Lung microvascular endothelial cell (primary cell): ENCODE measurements at places on chromosomes 12 and 14.

- no peak for DNase-seq
These were observed 9.7 kb downstream of the KRT1 start for GRCh38 chr12:52670506-52670905.

DNA sequence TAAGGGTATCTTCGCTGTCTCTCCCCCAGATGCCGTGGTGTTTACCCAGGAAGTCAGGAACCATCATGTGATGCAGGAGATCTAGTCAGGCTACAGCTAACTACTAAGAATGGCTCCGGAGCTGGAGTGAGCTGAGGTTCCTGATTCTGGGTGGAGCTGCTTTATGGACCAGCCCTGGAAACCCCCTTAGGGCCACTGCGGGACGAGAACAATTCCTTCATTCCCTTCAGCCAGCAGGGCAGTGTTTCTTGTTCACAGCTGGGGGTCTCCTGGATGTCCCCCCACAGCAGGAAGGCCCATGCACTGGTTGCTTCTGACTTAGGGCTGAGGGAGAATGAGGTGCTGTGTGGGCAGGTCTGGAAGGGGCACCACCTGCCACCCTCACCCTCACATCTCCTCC is 199.3 kb downstream of the ADGRD1 start:
- DNase-seq: no peak

- DNase-seq: peak; percentile 5
These were observed 376.8 kb downstream of the FUT8 start for GRCh38 chr14:65789363-65789762.

DNA sequence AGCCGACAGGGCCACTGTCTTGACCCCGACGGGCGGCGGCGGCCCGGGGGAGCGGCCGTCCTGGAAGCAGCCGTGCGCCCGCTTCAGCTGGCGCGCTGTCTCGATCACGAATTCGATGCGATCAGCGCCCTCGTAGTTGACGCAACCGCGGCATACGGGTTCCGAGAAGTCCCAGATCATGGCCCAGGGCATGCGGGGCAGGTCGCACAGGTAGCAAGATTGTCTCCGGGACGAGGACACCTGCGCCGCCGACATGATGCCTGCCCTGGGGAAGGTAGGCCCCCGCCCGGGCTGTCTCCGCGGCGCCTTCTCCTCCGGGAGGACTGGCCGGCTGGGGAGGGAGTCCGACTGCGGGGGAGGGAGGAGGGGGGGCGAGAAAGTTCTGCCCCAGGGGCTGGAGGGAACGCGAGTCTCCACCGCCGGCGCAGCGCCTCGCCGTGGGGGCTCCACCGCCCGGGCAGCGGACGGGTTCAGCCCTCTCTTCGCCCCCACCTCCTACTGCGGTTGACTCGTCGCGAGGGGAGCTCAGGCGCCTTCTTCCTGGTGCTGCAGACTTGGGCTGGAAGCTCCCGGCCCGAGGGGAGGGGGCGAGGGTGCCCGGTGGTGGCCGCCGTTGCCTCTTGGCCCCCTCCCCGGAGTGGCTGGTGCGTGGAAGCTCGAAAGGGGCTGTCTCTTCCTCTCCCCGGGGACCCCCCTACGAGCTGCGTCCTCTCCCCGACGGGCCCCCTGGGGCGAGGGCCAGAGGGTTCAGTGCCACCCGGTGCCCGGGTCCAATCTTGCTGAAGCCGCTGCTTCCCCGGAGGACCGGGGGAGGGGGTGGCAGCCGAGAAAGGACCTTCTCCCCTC is 747 bp downstream of the IRF2BPL start:
- DNase-seq: peak; percentile 66

GRCh38 chr14:72610096-72610830 is 283.6 kb downstream of the DPF3 start:
- DNase-seq: no peak

DNA sequence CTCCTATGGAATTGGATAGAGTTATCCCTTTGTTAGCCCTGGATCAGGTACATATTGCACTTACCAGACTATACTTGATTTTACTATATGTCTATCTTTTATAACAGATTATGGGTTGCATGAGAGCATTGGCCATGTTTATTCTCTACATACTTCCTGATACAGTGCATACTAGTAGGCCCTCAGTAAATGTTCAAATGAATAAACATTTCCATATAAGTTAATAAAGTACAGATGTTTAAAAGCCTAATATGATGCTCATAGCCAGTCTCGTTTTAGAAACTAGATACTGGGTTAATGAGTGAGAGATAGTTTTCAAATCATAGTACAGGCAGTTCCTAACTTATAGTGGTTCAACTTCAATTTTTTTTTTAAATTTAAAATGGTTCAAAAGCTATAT is 39.5 kb upstream of the TOMM20L start:
- no peak for DNase-seq

GRCh38 chr14:64117671-64118402 is 176.3 kb downstream of the ESR2 start:
- DNase-seq: peak; percentile 2

DNA sequence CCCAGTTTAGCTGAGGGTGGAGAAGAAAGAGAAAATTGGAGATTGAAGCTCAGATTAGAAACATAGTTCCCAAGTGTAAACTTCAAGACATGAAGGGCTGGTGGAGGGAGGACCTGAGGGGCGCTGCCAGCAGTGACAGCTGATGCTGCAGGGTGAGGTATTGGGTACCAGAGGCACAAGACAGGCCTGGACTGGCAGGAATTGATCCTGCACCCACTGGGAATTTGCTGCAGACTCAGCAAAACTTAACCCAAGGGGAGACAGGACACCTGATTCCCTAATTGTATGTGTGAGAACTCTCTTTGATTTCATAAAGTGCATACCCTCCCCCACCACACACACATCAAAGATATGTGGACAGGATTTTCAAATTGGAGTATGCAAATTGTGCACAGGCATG is 11.6 kb downstream of the PTPRR start:
- no peak for DNase-seq

- DNase-seq: no peak
These were observed 462.5 kb downstream of the AEBP2 start for GRCh38 chr12:19901841-19902240.

- DNase-seq: no peak
These were observed 12.5 kb upstream of the SAMD4A start for GRCh38 chr14:54554401-54554800.

DNA sequence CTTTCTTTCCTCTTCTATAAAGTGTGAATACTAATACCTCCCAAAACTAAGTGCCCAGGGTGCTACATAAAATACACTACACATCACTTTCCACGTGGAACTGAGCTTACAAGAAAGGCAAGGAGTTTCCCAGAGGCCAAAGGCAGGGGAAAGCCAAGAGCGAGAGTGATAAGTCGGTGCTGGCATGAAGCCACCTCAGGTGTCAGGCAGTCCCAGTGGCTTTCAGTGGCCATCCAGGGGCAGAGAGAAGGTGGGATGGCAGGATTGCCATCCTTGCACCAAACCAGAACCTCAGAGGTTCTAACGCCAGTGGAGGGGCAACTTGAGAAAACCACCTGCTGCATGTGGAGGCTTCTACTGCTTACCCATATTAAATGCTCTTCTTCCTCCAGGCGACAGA is 79.7 kb upstream of the DIO3 start:
- DNase-seq: no peak

GRCh38 chr12:96237035-96237434 is 42.9 kb downstream of the ELK3 start:
- DNase-seq: no peak

DNA sequence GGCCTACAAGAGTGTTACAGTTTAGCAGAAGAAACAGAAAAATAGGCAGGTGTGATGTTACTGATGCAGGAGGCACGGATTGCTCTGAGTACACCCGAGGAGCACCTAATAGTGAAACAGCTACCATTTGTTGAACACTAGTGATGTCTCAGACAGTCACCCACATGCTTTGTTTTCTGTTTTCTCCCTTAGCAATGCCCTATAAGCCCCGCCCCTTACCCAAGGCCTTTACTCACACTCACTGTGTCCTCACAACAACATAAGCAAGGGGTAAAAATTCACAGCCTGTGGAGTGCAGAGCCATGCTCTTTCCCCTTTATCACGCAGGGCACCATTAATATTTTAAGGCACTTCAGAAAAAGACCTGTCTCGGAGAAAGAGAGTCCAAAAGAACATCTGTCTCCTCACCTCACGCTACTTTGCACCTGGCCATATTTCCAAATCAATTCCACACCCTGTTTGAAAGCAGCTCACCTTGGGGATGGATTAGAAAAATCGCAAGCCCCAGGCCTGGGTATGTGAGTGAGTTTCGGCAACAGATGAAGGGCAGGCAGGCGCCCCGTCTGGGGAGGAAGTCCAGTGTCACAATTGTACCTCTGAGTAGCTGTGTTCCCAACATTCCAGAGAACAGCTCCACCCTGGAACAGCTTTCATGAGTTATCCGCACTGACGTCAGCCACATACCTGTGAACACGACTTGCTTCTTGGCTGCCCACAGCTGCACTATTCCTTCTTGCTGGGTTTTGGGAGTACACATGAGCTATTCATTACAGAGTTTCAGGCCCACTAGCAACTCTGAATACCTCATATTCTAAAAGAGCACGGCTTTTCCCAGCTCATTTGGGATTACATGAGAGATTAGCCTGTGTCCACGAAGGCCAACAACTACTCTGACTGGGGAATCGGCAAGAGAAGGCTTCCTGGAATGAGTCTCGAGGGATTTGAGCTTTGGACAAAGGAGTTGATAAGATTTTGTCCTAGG is 26.0 kb downstream of the MAPK1IP1L start:
- no peak for DNase-seq

DNA sequence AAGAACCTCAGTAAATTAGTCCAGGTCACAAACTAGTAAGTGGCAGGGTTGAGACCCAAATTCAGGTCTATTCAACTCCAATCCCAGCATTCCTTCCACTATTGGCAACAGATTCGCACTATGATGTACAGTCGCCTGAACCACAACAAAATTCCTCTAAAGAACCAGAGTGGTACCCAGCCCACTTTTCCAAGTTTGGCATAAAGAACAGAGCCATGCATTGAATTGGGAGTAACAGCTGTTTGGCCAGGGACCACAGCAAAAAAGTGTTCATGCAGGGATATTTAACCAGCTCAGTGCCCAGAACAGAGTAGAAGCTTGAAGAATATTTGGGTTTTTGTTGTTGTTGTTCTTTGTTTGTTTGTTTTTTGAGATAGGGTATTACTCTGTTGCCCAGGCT is 9.7 kb downstream of the TC2N start:
- DNase-seq: no peak

- DNase-seq: no peak
These were observed 15.4 kb upstream of the IFI27L2 start for GRCh38 chr14:94144765-94145164.

DNA sequence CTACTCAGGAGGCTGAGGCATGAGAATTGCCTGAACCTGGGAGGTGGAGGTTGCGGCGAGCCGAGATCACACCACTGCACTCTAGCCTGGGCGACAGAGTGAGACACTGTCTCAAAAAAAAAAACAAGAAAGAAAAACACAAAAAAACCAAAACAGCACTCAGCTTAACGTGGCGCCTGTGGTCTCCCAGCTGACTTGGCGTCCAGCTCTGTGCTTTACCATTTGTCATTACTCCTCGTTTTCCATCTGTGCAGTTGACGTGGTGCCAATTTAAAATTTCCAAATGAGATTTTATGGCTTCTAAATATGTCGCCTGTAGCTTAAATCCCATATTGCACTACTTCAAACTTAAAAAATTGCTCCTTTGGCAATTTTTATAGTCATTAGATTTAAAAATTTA is 2.0 kb downstream of the MGP start:
- peak; percentile 56 for DNase-seq

- DNase-seq: peak; percentile 54
These were observed 103.9 kb upstream of the MYL2 start for GRCh38 chr12:111024205-111024801.

DNA sequence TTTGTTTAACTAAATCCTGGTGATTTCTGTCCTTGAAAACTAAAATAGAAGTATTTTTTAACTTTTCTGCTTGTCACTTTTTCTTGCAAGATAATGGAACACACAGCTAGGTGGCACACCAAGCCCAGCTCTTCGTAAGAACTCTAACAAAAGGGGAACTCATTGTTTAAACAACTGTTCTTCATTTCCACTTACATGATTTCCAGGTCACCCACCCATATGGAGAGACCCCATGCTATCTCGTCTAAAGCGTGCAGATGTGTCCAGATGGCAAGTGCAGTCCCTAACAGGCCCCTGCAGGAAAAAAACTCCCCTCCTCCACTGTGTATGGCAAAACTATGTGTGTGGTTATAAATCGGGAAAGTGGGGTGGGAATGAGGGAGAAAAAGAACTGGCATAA is 43.3 kb upstream of the NT5DC3 start:
- peak; percentile 83 for DNase-seq

DNA sequence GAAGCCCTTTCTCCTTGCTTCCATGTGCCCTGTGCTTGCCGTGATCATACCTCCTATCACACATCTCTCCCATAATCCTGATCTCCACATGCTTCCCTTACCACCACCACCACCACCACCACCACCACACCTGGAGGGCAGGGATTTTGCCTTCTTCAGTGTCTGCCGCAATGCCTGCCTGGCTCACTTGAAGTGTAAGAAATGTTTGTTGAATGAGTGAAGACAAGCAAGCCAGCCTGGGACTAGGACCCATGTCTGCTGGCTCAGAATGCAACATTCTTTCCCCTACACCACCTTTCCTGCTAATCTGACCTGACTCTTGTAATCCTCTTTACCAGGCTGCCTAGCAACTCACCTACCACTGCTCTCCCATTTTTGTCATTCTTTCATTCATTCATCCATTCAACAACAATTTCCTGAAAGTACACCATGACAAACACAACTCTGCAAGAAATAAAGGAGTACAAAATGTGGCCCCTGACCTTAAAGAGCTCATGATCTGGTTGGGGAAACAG is 3.5 kb upstream of the NID2 start:
- no peak for DNase-seq

- no peak for DNase-seq
These were observed 43.4 kb upstream of the RIN3 start for GRCh38 chr14:92470215-92470614.

DNA sequence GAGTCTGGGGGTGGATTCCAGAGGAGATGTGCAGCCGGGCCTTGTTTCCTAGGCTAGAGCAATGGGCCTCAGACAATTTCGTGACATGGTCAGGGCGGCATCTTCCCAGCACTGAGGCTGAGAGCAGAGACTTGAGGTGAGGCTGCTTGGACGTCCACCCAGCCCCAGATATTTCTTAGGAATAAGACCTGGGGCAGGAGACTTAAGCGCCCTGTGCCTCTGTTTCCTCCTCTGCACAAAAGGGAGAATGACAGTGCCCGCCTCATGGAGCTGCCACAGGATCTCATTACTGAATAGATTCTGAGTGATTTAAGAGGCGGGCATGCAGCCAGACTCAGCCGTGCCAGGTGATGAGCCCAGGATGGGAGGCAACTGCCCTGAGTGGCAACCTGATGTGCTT is 297.9 kb upstream of the SFSWAP start:
- DNase-seq: no peak
